ENCODE measurements at places on chromosomes 1 and 21.

DNA sequence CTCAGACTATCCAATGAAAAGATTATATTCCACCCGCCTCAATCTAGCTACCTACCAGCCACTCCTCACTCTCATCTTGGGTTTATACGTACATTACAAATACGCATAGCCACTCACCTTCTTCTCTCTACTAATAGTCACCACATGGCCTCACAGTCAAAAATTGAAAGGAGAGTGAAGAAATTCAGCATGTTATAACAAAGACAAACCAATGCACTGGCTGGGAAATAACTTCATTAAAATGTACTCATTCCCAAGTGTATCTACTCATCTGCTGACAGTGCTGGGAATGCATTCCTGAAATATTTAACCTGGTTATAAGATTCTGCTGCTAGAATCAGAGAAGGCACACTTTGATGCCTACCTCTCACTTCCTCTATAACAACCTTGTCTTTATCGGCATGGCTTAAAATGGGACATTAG, 6.5 kb downstream of the ZNF644 start:
- no peak for DNase-seq

- peak; percentile 67 for DNase-seq
Observed at GRCh38 chr1:41726899-41727748, 191.6 kb downstream of the HIVEP3 start.

DNA sequence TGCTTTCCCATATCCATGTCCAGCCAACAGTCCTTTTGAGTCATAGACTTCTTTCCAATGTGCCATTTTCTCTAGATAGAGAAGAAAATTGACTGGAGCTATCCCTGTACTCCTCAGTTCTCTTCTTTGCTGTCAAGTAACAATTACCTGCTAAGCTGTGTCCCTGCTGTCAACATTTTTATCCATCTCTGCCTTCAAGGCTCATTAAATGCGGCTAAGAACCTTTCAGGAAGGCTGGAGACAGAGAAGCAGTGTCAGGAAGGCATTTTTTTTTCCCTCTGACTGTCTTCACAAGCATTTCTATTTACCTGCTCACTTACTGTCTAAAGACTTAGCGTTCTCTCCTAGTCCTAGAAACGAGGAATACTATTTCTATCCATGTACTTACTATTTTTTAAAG, 69.1 kb downstream of the MTR start:
- no peak for DNase-seq

DNA sequence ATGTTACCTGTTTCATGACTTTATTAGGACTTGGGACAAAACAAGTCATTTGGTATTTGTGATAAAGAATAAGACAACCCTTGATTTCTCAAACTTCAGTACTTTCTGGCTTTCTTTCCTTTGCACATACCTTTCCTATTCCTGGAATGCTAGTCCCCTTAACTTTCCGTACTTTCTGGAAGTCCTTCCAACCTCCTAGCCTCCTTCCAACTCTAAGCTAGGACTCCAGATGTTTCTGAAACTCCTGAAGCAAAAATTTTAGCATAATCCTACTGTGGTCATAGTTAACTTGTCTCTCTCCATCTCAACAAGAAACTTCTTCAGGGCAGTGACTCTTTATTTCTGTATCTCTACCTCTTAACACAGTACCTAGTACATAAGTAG, 19.8 kb upstream of the C1orf105 start:
- no peak for DNase-seq

GRCh38 chr1:55053265-55053954, 14.1 kb downstream of the PCSK9 start:
- no peak for DNase-seq

Measured in lung microvascular endothelial cell (primary cell).